ENCODE measurements at places on chromosomes 7 and 10. TPM values are rescaled to one million over a fixed set of nuclear protein-coding genes. Genes with fewer than 3 reads are reported as not detected.

GRCh38 chr7:12436896-12437535 lies 33.4 kb upstream of the VWDE start:
- ATAC-seq, result no peak

GRCh38 chr10:59626523-59626869 lies 83.2 kb downstream of the SLC16A9 start:
- no peak for ATAC-seq

GRCh38 chr7:38189231-38189938 lies 11.3 kb downstream of the STARD3NL start:
- no peak for ATAC-seq

GRCh38 chr10:118669020-118669791 lies 73.8 kb upstream of the PRLHR start:
- peak; percentile 17 for ATAC-seq

- ATAC-seq, result no peak
These were observed 180.7 kb downstream of the BMPER start for GRCh38 chr7:34086064-34086463.

The CRYGN gene
- 4.4 TPM for total RNA-seq

GRCh38 chr7:132577206-132578049 lies 1.2 kb upstream of the PLXNA4 start:
- ATAC-seq, result peak; percentile 67

The CCL26 gene
- 0.67 TPM for total RNA-seq

- ATAC-seq, result no peak
These were observed 98.5 kb downstream of the SLIT1 start for GRCh38 chr10:97087296-97087695.

The GATA3 gene
- not detected for total RNA-seq

DNA sequence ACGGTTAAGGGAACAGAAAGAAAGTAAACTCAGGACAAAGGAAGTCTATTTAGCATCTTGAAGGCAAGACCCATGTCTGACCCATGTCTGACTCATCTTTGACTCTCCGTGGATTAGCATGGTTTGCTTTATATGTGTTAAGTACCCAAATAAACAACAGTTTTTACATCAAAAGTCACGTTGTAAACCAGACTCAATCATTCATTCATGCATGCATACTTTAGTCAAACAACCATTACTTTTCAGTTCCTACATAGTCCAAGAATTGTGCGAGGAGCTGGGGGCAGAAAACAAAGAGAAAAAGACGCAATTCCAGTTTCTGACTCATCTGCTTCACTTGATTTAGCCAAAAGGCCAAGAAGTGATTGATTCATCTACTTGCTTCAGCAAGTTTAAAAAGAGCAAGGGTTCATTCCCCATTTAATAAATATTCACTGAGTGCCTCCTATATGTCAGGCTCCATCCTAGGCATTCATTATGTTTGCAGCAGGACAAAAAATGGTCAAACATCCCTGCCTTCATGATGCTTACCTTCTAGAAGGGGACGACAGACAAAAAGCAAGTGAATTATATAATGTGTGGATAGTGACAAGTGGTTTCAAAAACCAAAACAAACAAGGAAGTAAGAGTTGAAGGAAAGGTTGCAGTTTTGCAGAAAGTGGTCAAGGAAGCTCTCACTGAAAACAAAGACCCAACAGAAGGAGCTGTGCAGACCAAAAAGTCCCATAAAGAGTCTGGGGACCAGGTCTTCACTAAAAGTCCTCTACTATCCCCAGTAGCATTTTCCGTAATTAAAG lies 116.2 kb downstream of the FAM107B start:
- ATAC-seq, result no peak

All from gastroesophageal sphincter (tissue), 4 donors.